ENCODE measurements at places on chromosomes 6 and 20.

- no peak for DNase-seq
Measured at GRCh38 chr6:133343220-133343619, 102.1 kb downstream of the EYA4 start.

DNA sequence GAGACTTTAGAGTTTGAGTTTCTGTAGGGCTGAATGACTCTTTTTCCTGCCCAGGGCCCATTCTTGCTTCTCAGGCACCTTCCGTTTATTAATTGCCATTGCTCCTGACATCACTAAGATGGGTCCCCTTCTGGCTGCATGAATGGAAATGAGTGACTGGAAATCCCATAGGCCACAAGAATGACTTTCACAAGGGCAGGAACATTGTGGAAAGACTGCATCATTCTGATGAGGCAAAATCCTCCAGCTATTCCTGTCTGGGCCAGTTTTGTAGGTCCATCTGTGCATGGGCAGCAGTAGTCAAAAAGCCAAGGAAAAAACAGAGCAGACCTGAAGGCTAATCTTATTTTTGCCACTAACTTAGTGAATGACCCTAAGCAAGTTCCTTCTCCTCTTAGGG, 19.3 kb downstream of the TMEM74B start:
- DNase-seq: no peak

GRCh38 chr20:25276533-25277050, 28.7 kb downstream of the PYGB start:
- no peak for DNase-seq

DNA sequence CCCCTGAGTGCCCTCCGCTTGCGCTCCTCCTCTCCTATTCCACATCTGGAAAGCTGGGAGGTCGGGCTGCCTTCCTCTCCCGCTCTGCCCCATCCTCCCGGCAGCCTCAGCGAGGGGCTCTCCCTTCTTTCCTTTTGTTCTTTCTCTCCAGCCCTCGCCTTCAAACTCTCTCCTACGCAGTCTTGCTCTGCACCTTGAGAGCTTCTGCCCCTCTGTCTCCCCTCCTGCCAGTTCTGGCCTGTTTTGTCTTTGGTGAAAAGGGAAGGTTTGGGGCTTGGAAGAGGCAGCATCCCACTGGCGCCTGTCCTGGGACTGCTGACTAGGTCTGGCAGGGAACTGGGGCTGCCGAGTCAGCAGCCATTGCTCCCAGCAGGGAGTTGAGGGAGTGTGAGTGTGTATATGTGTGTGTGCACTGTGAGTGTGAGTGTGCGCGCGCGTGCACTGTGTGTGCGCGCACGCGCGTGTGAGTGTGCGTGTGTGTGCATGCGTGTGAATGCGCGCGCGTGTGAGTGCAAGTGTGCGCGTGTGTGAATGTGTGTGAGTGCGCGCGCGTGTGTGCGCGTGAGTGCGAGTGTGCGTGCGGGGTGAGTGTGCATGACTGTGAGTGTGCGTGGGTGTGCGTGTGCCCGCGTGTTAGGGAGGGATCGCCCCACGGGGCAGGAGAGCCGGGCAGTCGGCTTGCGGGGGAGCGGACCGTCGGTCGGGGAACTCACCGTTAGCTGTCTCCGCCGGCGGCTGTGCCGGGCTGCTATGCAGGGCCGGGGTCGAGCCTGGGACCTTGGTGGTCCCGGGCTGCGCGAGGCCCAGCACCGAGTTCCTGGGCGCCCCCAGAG, 523 bp downstream of the CPXM1 start:
- DNase-seq: no peak

- DNase-seq: no peak
Measured at GRCh38 chr6:106101466-106101865, 15.3 kb downstream of the PRDM1 start.

- no peak for DNase-seq
Measured at GRCh38 chr6:141326426-141326825, 806.3 kb upstream of the GJE1 start.

- no peak for DNase-seq
Measured at GRCh38 chr20:50328222-50328979, 137.8 kb downstream of the CEBPB start.

GRCh38 chr20:47648943-47649342, 136.3 kb downstream of the SULF2 start:
- DNase-seq: no peak

DNA sequence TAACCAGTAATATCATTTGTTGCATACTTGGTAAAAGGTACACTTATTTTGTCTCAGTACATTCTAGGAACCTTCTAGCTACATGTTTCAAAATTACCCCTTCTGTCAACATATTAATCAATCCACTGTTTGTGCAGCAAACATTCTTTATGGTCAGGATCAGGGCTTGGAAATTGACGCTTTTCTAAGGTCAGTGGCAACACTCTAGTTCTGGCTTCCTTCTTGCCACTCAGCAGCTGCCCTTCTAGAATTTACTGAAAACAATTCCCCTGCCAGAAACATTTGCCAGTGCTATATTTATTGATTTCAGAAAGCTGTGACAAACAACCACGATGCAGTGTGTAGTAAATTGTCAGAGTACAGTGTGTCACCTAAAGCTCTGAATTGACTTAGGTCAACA, 84.7 kb upstream of the FBXL4 start:
- no peak for DNase-seq

DNA sequence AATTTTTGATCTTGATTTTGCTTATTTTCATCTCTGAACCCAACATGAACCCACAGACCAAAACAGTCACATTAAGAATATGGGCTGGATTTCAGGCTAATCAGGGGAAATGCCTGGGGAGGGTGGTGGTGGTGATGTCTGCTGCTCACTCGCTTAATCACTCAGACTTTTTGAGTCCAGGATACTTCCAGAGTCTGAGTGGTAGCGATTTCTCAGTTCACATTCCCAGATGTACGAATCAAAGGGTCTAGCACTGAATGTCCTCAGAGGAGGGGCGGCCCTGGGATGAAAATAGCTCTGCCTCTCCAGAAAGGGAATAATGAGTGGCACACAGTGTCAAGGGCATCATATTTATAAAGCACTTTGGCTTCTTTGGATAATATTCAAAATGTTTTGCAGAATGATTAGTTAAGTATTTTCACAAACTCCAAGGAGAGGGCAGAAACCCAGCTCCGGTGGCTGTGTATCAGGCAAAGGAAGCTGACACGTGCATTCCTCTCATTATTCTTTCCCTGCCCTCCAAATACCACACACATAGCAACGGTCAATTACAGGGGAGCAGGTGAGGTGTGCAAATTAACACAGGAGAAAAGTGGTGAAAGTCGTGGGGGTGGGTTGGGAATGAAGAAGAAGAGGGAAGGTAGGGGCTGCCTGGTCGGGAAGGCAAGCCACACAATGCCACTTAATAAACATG, 345.2 kb upstream of the RSPO3 start:
- no peak for DNase-seq

- no peak for DNase-seq
Measured at GRCh38 chr6:44856479-44856878, 469.0 kb downstream of the CDC5L start.

DNA sequence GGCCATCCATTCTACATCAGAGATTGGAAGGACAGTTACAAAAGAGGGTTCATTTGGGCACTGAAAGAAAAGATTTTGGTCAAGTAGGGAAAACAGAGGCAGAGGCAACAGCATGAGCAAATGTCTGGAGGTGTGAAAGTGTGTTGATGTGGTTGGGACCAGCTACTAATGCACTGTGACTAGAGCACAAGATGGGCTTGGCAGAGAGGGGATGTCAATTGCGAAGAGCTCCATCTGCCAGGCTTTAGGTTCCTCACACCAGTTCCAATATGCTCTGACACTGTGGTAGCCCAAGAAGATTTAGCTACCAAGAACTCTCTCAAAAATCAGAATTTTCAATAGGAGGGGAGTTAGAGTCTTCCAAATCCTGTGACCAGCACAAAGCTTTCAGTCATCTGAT, 42.1 kb downstream of the TRAF3IP2 start:
- DNase-seq: no peak

GRCh38 chr6:85236636-85237035, 213.2 kb upstream of the NT5E start:
- DNase-seq: no peak

DNA sequence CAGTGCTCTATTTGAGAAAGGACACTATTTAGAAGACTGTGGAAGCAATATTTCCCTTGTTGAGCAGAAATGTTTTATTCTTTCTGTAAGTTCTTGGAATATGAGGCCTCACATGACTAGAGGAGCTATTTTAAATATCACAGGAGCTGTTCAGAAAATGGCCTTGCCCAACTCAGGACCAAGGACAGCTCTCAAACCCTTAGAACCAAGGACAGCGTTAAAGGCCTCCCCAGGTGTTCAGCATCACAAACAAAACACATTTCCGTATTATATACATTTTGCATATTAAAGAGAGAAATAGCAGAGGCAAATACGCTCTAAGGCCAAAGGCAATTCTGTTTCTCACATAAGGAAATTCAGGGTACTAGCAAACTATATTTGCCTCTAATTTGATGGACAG, 631.4 kb downstream of the CDH26 start:
- no peak for DNase-seq

GRCh38 chr6:21147995-21148394, 445.6 kb upstream of the SOX4 start:
- DNase-seq: no peak
